ENCODE measurements at places on chromosomes 6 and 20.
A peak's percentile ranks its signal among the peaks of the same experiment; 100 is the strongest.

DNA sequence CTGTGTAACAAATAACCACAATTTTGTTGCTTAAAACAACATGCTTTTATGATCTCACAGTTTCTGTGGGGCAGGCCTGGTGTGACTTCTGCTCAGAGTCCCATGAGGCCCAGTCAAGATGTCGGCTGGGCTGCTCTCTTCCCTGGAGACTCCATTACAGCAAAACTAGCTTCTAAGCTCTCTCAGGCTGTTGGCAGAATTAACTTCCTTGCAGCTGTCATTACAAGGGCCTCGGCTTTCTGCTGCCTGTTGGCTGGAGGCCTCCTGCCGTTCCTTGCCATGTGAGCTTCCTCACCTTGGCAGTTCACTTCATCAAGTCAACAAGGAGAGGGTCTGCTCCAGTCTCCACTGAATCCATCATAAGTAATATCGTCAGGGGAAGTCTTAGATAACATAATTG, 659.2 kb downstream of the PRKN start:
- DNase-seq = no peak

DNA sequence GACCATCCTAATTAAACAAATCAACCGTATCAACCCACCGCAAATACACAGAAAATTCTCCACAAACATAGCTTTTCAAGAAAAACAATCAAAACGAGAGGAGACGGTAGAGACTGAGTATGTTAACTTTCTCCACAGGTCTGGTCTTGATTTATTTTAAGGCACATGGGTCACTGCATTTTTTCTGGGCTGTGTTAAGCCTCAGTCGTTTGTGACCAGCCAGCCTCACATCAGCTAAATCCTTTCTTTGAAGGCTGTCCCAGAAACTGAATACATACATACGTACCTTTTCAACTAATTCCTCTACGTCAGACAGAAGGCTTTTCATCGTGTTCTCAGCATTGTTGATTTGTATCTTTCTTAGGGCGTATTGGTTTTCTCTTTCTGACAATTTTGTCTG, 69.4 kb downstream of the LAMA4 start:
- DNase-seq = no peak

- DNase-seq = no peak
Measured at GRCh38 chr6:54716877-54717276, 129.7 kb upstream of the FAM83B start.

DNA sequence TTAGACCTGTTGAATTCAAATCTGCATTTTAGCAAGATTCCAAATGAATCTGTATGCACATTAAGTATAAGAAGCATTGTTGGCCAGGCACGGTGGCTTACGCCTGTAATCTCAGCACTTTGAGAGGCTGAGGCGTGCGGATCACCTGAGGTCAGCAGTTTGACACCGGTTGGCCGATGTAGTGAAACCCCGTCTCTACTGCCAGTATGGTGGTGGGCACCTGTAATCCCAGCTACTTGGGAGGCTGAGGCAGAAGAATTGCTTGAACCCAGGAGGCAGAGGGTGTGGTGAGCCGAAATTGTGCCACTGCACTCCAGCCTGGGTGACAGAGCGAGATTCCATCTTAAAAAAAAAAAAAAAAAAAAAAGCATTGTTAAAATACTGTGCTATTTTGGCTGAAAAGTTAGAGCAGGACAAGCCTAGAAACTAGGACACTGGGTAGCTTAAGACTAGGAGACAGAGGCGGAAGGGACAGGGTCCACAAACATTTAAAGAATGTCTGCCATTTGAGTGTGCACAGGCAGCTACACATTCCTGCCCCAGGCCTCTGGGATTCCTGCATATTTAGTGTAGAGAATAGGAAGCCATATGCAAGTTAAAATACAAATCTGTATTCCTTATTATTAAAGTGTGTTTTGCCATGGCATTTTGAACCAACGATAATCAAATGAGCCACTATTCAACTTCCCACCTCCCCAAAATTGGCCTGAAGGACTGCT, 45.1 kb upstream of the EEF1A1 start:
- peak; percentile 79 for DNase-seq

DNA sequence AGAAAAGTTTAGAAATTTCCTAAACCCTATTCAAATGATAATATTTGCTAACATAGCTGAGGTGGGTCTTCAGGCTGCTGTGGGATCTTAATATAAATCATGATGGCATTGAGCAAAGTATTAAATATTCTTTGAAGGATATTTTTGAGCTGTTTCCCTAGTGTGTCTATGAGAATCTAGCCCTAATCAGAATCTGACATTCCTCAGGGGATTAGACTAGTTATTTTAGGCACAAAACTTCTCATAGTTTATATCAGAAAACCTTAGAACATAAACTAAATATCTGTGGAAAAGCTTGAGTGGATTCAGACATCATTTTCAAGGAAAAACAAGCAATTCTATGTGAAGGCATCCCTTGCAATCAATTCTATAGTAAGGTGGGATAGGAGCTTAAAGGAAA, 594.5 kb downstream of the RFPL4B start:
- no peak for DNase-seq

DNA sequence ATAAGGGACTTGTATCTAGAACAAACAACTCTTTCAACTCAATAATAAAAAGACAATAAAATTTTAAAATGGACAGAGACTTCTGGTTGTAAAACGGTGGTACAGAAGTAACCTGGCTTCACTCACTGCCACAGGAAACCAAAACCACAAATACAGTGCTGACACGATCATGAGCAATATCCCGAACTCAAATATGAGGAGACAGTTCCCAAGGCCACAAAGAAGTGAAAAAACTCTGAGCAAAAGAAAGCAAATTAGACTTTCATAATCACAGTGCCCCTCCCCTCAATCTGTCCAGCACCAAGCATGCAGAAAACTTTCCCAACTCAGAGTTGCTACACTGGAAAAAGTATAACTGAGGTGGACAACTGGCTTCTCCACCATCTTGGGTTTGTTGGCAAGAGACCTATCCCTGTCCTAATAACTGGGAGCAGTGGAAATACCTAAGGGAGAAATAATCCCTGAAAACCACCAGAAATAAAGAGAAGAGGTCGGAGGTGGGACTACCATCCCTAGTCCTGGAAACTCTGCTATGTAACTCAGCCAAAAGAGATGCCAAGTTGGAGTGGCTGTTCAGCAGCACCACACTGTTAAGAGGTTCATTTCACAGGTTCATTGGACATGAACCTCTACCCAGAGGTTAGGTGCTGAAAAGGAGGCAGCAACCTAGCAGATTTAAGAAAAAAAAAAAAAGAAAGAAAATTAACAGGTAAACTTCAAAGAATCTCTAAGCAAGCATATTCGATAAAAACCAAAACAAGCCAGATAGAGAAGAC, 55.5 kb downstream of the REV3L start:
- DNase-seq = no peak

All from H7 (cell line).